ENCODE measurements at places on chromosomes 12 and 14.

- no peak for DNase-seq
These were observed 53.6 kb downstream of the CHST11 start for GRCh38 chr12:104510145-104510872.

DNA sequence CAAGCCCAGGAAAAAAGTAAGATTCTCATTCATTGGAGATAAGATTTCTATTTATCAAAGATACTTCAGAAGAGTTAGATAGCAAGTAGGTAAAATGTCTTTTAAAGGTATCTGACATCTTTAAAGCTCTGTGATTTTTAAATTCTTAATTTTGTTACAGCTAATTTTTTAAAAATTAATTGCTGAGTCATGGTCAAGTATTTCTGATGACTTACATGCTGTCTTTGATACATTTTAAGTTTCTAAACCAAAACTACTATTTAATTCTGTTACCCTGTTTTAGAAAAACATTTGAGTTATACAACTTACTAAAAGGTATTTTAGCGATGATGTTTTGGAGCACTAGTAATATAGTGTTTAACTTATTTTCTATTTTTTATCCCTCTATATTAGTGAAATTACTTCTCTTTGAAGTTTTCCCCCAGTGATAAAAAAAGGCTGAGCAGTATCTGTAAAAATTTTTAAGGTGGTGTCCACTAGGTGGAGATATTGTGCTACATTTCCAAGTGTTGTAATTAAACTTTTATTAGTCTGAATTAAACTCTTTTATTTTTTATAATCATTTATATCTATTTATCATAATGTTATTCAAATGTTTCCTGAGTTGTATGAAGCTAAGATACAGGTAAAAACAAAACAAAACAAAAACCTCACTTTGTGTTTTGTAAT is 11.5 kb downstream of the ALG10 start:
- DNase-seq = no peak

GRCh38 chr12:53074999-53075370 is 4.2 kb downstream of the SPRYD3 start:
- no peak for DNase-seq

DNA sequence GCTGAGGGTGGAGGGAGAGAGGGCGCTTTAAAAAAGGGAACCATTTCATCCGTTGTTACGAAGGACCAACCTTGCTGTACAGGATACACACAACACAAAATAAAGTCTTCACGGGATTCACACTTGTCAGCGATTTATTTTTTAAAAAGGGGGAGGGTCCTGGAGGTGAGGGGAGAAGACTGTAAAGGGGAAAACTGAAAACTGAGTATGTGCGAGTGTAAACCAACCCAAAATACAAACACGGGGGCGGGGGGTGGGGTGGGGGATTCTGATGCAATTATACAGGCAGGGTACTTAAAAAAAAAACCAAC is 499 bp upstream of the PRKAG1 start:
- no peak for DNase-seq

GRCh38 chr12:109717390-109718357 is 4.0 kb downstream of the FAM222A start:
- DNase-seq = no peak

DNA sequence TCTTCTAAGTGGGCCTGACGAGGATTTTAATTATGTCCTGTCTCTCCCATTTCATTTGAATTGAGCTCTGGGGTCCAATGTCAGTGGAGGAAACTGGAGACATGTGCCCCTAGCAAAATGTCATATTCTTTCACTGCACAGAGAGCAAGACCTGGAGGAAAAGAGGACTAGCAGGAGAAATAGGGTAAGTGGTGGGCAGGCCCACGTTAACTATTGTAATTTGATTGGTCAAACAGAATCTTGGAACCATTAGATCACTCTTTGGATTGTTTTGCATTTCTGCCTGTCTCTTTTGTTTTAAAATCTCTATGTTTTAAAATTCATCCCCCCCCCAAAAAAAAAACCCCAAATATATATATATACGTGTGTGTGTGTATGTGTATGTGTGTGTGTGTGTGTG is 113.9 kb upstream of the PELI2 start:
- DNase-seq = no peak

- no peak for DNase-seq
These were observed 216.8 kb downstream of the ZFP36L1 start for GRCh38 chr14:68576031-68576430.

- no peak for DNase-seq
These were observed 6.4 kb downstream of the SUSD6 start for GRCh38 chr14:69617796-69618195.

- DNase-seq = no peak
These were observed 225.2 kb upstream of the BTG1 start for GRCh38 chr12:92370828-92371227.

DNA sequence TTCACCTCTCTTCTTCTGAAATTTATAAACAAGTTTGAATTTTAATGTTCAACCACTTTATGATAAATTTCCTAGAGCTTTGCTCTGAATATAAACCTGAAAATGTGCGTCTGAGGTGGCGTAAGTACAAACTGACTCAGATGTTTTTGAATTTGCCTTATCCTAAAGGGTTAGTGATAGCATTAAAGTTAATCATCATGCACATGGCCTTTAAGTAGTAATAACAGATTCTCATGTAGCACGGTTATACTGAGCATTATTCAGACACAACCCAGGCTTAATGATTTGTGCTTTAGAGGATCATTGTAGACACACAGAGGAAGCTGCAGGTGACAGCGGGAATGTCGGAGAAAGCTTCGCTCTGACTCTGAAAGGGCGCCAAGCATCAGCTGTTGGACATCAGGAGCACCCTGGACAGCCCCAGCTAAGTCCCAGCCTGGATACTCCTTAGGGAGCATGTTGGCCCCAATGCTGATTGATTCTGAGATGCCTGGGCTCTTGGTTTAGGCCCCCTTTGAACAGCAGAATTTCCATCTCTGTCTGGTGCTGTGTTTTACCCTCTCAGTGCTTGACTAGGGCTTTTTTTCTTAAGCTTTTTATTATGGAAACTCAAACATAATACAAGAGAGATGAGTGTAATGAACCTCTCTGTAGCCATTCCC is 91.1 kb downstream of the PLXNC1 start:
- DNase-seq = no peak

- no peak for DNase-seq
These were observed 69.5 kb upstream of the ZDHHC17 start for GRCh38 chr12:76694369-76694768.

DNA sequence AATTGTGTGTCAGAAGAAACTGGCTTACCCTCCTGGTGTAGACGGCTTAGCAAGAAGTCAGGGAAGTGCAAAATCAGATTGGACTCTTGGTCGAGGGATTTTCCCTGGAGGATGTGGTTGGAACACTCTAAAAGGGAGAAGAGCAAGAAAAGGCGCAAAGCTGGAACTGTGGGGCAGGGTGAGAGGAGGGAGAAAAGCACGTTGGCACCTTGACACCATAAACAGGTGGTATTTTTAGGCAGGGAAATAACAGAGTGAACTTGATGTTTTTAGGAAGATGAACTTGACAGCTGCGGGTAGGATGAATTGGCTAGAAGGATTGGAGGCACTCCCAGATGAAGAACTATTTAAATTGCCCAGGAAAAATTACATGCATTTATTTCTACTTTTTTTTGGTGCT is 67.7 kb downstream of the HCAR2 start:
- no peak for DNase-seq

GRCh38 chr12:168763-169525 is 45.0 kb downstream of the SLC6A12 start:
- no peak for DNase-seq

DNA sequence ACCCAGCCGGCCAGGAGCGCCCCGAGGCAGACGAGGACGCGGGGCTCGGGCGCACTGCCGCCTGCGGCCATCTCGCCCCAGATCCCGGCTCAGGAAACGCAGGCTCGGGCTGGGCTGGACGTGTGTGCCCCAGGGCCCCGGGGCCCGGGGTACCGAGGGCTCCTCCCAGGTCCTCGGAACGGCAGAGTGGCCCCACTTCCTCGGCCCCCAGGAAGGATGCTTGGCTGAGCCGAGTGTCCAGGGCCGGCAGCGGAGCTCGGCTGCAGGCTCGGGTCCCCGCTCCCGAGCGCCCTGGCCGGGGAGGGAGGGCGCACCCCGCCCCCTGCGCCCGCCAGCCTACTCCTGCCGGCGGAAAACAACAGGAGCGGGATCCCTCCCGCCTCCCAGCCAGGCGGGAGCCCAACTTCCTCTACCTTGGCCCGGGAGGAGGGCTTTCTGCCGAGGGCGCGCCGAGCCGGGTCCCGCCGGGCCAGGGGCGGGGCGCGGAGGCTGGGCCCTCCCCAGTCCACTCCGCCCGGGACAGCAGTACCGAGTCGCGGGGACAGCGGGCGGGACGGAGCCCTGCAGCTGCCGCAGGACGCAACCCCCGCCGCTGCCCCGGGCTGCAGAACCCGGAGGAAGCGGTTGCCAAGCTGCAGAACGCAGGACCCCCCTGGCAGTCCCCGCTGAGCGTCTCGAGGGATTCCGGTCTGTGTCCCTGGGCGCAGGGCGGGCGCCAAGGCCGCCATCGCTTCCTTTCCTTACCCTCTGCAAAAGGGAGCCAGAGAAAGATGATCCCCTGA is at the start of gene VSIG10:
Gene VSIG10 (minus strand): TSS at position 411 of the 782 bp plus-strand sequence. CDS start 340 bp downstream, at position 71.
- peak; percentile 32 for DNase-seq

GRCh38 chr14:72909163-72909562 is 15.3 kb upstream of the DPF3 start:
- no peak for DNase-seq

DNA sequence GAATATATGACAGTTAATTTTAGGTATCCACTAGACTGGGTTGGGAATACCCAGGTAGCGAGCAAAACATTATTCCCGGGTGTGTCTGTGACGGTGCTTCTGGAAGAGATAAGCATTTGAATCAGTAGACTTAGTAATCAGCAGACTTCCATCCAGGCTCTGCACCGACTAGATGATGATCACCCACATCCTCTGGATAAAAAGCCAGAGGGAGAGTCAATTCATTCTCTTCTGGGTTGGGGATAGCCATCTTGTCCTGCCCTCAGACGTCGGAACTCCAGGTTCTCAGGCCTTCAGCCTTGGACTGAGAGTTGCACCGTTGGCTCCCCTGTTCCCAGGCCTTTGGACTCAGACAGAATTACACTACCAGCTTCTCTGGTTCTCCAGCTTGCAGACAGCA is 168.0 kb downstream of the PHLDA1 start:
- DNase-seq = no peak

DNA sequence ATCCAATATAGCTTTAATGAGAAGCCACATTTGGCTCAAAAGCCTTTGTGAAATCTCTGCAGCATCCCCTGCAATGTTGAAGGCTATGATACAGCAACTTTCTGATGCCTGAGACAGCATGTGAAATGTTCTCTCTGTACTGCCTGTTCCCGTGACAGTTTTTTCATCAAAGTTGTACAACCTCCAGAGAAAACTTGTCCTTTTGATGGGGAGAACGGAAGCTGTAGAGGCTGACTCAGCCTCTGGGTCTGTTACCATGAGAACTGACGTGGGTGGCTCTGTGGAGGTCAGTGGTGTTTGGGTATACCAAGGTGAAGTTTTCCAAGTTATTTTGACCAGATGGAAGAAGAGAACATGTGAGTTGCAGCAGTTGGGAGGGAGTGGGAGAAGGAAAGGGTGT is 17.0 kb downstream of the SLC4A8 start:
- no peak for DNase-seq

DNA sequence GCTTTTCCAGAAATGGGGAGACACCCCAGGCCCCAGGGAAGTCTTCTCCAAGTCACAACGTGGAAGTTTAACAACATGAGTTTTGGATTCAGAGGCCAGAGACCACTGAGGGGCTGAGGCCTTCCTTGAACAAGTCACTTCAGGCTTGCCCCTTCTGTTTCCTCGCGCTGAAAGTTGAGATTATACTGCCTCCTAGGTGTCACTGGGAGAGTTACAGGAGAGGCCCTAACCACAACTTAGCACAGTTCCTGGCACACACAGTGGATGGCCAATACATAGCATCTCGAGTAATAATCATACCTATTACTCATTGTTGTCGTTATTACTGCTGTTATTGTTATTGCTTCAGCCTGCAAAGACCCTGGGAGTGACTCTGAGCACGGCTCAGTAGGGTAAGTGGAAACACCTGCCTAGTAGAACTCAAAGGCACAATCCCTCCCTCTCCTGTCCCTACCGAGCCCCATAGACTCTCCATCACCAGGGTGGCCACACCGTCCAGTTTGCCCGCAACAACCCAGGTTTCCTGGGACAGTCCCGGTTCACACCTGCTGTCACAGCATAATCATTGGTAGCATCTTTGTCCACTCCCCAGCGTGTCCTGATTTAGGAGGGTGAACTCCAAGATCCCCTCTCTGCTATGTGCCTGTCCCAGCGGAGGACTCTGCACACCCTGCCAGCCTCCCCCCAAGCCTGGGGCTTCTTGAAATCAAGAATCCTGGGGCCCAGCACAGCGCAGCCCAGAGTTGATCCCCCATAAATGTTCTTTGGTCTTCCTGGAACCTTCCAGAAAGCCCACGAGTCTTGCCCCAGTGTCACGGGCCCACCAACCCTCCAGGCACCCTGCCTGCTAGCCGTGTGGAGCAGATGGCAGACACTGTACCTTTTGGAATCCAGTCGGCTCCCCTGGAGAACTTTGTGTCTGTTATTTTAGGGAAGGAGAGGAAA is 85.0 kb downstream of the SYNE3 start:
- DNase-seq = no peak

Data from activated T-cell treated with anti-CD3 and anti-CD28 coated beads, Interleukin-2, amount 50 U/mL, for 1 hour (primary cell).